A549 (cell line): ENCODE measurements at places on chromosomes 2 and 18.

GRCh38 chr2:54166121-54166773 is 50.8 kb downstream of the ACYP2 start:
- DNase-seq = no peak

GRCh38 chr2:71578767-71579342 is 125.5 kb downstream of the DYSF start:
- no peak for DNase-seq

- no peak for DNase-seq
These were observed 30.2 kb upstream of the BOD1L2 start for GRCh38 chr18:57116598-57117132.

GRCh38 chr2:9832586-9832985 is 10.7 kb upstream of the TAF1B start:
- DNase-seq = no peak

DNA sequence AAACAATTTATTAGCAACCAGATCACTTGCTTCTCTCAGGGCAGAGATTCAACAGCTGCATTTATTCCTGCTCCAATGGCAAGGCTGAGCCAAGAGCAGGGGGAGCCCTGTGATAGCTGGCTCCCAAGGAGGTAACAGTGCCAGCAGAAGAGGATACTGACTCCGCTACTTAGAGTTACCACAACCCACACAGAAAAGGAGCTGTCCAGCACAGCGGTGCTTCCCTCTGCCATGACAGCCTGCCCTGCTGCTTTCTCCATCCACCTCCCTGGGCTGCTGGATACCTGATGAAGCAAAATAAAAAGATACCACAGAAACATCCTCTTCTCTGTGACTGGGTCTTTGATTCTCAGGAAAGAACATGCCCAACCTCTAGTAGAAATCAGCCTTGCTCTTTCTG is 467.2 kb downstream of the LRRTM4 start:
- no peak for DNase-seq

GRCh38 chr2:170247333-170247732 is 69.4 kb downstream of the MYO3B start:
- DNase-seq = no peak

DNA sequence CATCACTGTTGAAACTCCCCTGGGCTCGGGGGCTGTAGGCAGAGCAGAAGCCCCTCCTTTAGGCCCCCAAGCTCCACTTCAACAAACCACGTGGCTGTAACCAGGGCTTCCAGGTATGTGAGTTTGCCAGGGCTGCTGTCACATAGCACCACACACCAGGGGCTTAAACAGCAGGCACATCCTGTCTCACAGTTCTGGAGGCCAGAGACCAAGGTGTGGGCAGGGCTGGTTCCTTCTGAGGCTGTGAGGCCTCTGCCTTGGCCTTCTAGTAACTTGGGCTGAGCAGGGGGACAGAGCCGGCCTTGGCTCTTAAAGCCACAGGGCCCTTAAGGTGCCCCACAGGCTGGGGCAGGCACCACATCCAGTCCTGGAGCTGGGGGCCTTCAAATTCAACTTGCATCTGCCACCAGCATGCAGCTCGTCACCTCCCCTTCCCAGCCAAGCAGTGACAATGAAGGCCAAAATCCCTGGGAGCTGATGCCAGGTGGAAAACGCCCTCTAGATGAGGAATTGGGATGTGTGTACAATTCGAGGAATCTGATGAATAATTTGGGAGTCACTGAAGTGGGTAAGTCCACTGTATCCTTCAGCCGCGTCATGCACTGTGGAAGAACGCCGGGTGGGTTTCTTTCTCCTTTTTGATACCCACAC is 104.2 kb upstream of the ODC1 start:
- DNase-seq = no peak

GRCh38 chr2:239731422-239731821 is 293.7 kb downstream of the NDUFA10 start:
- DNase-seq = no peak

DNA sequence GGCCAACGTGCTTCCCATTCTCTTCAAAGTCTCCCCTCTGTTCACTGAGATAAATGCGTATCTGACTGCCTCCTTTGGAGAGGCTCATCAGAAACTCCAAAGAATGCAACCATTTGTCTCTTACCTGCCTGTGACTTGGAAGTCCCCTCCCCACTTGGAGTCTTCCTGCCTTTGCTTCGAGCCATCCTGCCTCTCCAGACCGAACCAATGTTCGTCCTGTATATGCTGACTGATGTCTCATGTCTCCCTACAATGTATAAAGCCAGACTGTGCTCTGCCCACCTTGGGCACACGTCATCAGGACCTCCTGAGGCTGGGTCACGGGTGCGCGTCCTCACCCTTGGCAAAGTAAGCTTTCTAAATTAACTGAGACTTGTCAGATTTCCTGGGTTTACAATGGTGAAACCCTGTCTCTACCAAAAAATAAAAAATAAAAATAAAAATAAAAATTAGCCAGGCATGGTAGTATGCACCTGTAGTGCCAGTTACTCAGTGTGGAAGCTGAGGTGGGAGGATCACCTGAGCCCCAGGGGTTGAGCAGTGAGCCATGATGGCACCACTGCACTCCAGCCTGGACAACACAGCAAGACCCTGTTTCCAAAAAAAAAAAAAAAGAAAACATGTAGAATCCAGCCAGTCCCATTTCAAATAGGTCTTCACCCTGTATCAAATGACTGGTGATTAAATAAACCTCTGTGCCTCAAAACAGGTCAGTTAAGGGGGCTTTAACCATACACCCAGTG is 29.0 kb downstream of the HDLBP start:
- DNase-seq = no peak

- no peak for DNase-seq
These were observed 56.6 kb downstream of the UBE2E3 start for GRCh38 chr2:181036848-181037603.

- DNase-seq = no peak
These were observed 99.1 kb downstream of the SH3BP4 start for GRCh38 chr2:235050980-235051351.

DNA sequence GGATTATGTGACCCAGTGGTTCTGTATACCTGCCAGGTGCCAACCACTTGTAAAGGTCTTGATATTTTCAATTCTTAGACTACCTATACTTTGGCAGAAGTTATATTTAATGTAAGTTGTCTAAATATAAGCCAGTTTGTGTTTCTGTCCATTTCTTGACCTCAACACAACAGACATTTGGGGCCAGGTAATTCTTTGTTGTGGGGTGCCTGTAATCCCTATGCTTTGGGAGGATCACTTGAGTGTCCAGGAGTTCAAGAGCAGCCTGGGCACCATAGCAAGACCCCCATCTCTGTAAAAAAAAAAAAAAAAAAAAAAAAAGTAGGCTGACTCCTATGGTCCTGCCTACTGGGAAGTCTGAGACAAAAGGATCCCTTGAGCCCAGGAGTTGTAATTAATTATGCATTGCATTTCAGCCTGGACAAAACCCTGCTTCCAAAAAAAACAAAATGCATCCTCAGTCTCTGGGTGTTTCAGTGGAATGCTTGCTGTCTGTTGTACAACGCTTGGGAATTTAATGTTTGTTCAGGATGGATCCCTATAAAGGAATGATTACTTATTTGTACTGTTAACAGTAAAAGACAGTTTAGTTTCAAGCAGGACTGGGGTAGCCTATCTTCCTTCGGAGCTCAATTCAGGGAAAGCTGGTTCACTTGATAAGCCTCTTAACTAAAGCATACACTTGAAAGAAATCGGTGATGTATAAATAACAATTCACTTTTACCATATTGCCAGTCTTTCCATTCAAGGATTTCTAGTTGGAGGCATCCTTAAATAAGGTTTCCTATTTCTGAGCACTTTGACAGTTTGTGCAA is 3.4 kb downstream of the RPS27A start:
- DNase-seq = no peak
